ENCODE measurements at places on chromosomes 12 and 14. TPM values are rescaled to one million over a fixed set of nuclear protein-coding genes. Genes with fewer than 3 reads are reported as not detected.

DNA sequence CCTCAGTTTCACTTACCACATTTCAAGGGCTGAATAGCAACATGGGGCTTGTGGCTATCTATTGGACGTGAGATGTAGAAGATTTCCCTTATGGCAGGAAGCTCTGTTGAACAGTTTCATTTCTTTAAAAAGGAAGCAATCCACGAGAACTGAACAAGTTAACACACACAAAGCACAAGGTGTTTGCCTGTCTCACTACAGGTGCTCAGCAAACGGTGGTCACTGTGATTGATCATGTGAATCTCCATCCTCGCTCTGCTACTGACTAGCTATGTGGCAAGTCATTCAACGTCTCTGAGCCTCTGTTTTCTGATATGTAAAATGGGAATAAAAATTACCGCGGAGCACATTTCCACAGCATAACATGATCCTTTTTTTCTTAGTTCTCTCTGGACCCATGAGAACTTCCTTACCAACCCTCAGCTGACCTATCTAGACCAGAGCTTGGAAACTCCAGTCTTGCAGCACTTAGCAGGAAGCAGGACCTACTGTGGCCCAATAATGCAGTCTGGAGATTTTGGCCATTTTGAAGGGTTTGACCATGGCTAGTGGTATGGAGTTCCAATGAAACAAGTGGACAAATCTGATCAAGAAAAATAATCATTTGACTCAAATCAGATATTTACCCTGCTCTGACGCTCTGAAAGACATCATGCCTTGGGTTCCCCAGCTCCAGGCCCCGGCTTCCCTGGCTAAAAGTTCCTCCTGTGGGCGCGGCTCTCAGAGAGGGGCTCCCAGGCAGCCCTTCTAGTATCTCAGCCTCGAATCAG, 278.8 kb downstream of the ZFP36L1 start:
- H3K4me1 ChIP-seq = peaks cover 22% of the 10 kb centered on the region
- H3K4me3 ChIP-seq = no peak overlapping the region
- no peaks in the 10 kb centered on the region for H3K36me3 ChIP-seq
- DNase-seq = no peak
- no peak overlapping the region for H3K27ac ChIP-seq
- H3K27me3 ChIP-seq = no peaks in the 10 kb centered on the region

- peak; percentile 42 for DNase-seq
- H3K27me3 ChIP-seq = peaks cover under 1% of the 10 kb centered on the region
- H3K4me1 ChIP-seq = peaks cover 9% of the 10 kb centered on the region
- H3K36me3 ChIP-seq = no peaks in the 10 kb centered on the region
Observed at GRCh38 chr14:105028251-105028927, 7.5 kb upstream of the CDCA4 start.

GRCh38 chr14:59265808-59266207, 77.3 kb downstream of the DAAM1 start:
- H3K36me3 ChIP-seq = peaks cover 9% of the 10 kb centered on the region
- no peaks in the 10 kb centered on the region for H3K27me3 ChIP-seq
- DNase-seq = no peak
- H3K27ac ChIP-seq = no peak overlapping the region
- no peak overlapping the region for H3K4me3 ChIP-seq

DNA sequence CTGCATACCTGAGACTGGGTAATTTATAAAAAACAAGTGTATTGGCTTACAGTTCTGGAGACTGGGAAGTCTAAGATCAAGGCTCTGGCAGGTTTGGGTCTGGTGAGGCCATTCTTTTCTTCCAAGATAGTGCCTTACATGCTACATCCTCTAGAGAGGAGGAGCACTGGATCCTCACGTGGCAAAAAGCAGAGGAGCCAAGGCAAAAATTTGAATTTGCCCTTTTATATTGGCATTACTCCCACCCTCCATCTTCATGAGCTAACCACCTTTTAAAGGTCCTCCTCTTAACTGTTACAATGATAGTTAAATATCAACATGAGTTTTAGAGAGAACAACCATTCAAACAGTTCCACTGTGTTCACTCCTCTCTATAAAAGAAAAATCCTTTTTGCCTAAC, 286.3 kb upstream of the SEL1L start:
- H3K27ac ChIP-seq = no peak overlapping the region
- H3K36me3 ChIP-seq = no peaks in the 10 kb centered on the region
- no peaks in the 10 kb centered on the region for H3K4me1 ChIP-seq
- no peaks in the 10 kb centered on the region for H3K27me3 ChIP-seq

IL31 gene
- total RNA-seq = not detected

Data from IMR-90 (cell line).